ENCODE measurements at places on chromosomes 4 and X.
A peak's percentile ranks its signal among the peaks of the same experiment; 100 is the strongest.

DNA sequence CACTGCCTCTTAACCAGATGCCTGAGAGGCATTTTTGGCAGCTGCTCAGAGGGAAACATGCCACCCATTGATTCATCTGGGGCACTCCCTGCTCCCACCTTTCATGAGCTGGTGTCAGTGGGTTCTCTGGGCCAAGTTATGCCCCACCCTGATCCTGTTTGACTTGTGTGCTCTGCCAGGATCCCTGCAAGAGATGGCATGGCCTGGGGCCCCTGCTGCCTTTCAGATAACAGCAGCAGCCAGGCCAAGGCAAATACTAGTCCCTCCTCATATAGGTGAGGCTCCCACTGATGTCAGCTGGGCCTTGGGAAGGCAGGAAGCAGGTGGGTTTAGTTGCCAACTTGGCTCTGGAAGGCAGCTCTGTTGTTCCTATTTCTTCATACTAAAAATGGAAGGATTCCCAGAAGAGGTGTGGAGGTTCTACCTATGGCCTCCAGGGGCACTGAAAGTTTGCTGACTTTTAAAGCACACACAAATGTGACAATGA, 192.9 kb upstream of the RBPJ start:
- DNase-seq = no peak

DNA sequence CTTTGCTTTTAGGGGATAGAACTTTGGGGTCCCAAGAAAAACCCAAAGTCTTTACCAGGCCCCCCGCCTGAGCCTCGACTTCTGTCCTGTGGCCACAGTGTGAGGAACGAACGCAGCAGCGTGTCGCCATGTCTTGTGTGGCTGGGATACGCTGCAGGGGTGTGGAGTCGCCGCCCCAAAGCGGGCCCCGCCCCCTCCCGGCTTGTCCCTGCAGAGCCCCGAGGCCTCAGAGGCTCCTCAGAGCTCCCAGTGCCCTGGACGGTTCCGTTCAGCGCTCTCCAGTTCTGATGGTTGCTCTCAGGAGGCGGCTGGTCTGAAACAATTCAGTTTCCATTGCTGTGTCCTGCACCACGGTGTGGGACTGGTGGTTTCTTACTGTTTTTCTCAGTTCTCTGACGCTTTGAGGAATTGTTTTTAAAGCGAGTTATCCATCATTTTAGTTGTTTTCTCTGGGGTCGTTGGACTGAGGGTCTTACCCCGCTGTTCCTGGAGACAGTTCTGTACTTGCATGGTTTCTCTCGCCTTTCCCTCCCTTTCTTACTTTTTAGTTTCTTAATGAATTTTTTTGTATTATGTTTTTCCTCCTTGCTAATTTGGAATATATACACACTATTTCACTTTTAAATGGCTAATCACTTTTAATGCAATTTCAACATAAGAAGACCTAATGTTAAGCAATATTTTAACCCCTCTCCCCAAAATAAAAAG, 1.6 kb upstream of the IDUA start:
- DNase-seq = no peak

GRCh38 chr4:108068442-108068841, 78.8 kb downstream of the HADH start:
- DNase-seq = peak; percentile 25

GRCh38 chr4:62517716-62518115, 1317.6 kb downstream of the ADGRL3 start:
- no peak for DNase-seq

- DNase-seq = no peak
Measured at GRCh38 chrX:128759745-128760144, 707.5 kb upstream of the ACTRT1 start.

- DNase-seq = peak; percentile 37
Measured at GRCh38 chr4:118732591-118733330, 47.6 kb downstream of the METTL14 start.

GRCh38 chr4:6687947-6688878, 5.5 kb upstream of the S100P start:
- no peak for DNase-seq

Measured in AG09309 (cell line).